Smooth muscle cell of bladder (primary cell): ENCODE measurements at places on chromosomes 5 and 9. TPM values are rescaled to one million over a fixed set of nuclear protein-coding genes. Genes with fewer than 3 reads are reported as not detected.

Gene NUTM2F
- not detected in 2 replicates for total RNA-seq

Gene SLC46A2
- not detected in 2 replicates for total RNA-seq

Gene BHMT
- total RNA-seq: not detected in 2 replicates

Gene RBM18
- total RNA-seq: 7.2 and 8.0 TPM in 2 replicates

Gene GRM6
- total RNA-seq: not detected in 2 replicates

Gene ZCCHC10
- 8.1 and 9.2 TPM in 2 replicates for total RNA-seq

Gene PDLIM4
- 27.7 and 53.3 TPM in 2 replicates for total RNA-seq

Gene ENHO
- total RNA-seq: not detected in 2 replicates

Gene RIC1
- 39.8 and 40.5 TPM in 2 replicates for total RNA-seq

Gene SLC6A3
- total RNA-seq: under 0.01 TPM in 1 of 2 replicates, not detected in the other

Gene ORM2
- not detected in 2 replicates for total RNA-seq

Gene GADD45G
- total RNA-seq: 1.00 and 1.5 TPM in 2 replicates

Gene TGFBI
- 1,832 and 2,186 TPM in 2 replicates for total RNA-seq

Gene F2RL2
- 5.4 and 9.8 TPM in 2 replicates for total RNA-seq

Gene LPAR1
- total RNA-seq: 101 and 119 TPM in 2 replicates

Gene TAF11L10
- total RNA-seq: not detected in 2 replicates

Gene ECSCR
- 0.14 and 0.37 TPM in 2 replicates for total RNA-seq

Gene TTC1
- total RNA-seq: 39.3 and 45.7 TPM in 2 replicates

Gene INSYN2B
- total RNA-seq: 3.1 and 3.8 TPM in 2 replicates

Gene GPRIN1
- total RNA-seq: 1.1 and 1.3 TPM in 2 replicates

Gene GLRA1
- total RNA-seq: not detected in 2 replicates

Gene SNCB
- 0.18 TPM in 1 of 2 replicates, not detected in the other for total RNA-seq

Gene SPINK7
- not detected in 2 replicates for total RNA-seq

Gene FCN1
- total RNA-seq: not detected in 2 replicates

Gene SLC34A3
- total RNA-seq: not detected in 2 replicates

Gene SKP2
- 26.2 and 26.7 TPM in 2 replicates for total RNA-seq

Gene NR5A1
- not detected in 2 replicates for total RNA-seq

Gene MLANA
- total RNA-seq: not detected in 2 replicates

Gene AHRR
- 21.9 and 27.0 TPM in 2 replicates for total RNA-seq

Gene C9
- total RNA-seq: 0.18 TPM in 1 of 2 replicates, not detected in the other

Gene ISL1
- total RNA-seq: 0.14 TPM in 1 of 2 replicates, not detected in the other

Gene EGFLAM
- 2.7 and 4.7 TPM in 2 replicates for total RNA-seq
